ENCODE measurements at places on chromosomes 16 and 17.

DNA sequence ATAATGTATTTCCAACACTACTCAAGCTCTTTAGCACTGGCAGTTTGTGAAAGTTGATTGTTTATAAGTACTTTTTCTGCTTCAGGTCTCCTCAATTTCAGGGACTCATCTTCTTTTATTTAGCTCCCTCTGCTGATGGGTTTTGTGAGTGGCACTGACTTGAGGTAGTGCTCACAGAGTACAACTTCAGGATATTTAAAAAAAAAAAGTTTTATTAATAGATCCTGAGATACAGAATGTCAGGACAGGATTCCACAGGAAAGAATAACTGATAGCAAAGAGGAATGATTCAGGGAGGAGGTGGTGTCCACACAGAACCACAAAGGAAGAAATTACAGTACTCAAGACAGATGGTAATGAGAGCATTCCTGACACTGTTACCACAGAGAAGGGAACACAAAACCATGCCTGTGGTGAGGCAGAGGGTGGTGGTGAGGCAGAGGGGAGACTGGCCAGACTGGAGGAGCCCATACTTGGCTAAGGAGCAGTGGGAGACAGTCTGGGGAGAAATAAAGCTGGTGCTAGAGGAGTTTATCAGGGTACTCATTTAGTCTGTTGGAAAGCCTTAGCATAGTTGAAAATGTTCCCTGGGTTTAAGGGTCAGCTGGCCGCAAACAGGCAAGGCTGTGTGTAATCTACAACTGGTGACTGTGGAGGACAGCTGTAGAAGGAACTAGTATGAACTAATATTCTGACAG, 63.7 kb downstream of the SPAG9 start:
- no peak for DNase-seq

DNA sequence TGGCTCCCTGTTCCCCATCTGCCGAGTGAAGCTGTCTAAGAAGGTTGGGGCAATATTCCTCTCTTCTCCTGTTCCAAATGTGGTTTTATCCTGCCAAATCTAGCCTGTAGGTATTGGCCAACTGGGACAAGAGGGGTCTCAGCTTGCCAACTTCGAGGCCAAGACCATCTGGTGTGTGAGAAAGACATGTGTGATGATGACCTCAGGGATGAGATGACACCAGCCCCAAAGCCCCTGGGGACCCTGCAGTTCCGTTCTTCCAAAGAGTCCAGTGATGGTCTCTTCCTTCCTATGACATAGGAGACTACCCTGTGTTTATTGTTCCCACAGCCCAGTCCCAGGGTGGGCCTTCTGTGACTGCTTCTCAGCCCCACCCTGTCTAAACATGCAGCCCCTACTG, 34.8 kb upstream of the ADAMTS18 start:
- no peak for DNase-seq

DNA sequence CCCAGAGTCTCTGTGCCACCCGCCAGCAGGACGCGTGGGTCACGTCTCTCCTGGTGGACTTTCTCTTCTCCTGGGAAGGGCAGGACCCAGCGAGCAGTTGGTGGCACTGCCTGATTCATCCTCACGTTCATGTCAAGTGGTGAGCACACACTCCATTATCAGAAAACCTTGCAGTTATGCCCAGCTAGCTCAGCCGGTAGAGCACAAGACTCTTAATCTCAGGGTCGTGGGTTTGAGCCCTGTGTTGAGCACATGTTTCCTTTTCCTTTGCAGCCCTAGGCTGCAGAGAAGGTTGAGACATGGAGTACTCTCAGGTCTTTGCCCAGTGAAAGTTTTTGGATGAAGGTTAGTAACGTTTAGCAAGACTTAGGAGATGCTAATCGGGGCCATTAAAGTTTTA, 8.0 kb downstream of the OR1F1 start:
- no peak for DNase-seq

DNA sequence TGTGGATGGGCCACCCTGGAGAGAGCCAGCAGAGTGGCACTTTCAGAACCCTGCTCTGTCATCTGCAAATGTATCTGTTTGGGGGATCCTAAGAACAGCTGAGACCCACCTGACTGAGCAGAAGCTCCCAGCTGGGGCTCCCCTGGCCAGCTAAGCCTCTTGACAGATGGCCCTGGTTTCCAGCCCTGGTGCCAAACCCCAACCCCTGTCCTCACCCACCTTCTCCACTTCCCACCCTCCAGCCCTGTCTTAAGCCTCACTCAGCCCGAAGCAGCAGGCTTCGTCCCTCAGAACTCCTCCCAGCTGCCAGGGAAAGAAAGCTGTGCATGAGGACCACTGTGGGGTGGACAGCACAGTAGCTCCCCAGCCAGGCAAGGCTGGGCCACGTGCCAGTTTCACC, 3.5 kb upstream of the KRT9 start:
- no peak for DNase-seq

Data from vagina (tissue), 2 donors.